ENCODE measurements at places on chromosomes 12 and 14.

DNA sequence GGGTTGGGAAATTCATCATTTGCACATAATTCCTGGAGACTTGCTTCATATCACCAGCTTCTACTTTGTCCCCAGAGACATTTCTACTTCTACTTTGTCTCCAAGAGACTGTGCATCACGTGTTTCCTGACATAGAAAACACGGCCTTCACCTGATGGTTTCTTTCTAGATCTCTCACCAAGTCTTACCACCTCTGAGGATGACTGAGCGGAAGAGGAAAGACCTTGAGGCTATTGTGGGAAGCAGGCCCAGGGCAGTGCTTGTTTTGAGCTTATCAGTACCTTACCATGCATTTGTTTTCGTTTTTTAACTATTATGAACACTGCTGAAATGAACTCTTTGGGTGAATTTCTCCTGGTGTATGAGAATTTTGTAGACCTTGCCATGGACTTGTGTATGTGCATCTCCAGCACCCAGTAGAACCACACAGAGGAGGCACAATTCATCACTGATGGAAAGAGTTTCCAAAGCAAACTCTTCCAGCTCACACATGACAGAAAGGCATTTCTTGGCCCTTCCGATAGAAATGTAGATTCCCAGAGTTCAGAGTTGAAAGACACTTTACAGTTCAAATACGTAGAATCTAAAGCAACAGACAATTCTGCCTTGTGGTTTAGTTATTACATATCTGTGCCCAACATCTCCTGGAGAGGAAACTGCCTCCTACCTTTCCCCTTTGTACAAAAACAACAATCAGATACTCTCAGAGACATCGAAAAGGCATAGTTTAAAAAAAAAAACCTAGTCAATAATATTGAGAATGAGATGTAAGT lies 434.7 kb downstream of the FUT8 start:
- DNase-seq = no peak

- DNase-seq = no peak
These were observed 103.7 kb downstream of the DYRK2 start for GRCh38 chr12:67752226-67752732.

- no peak for DNase-seq
These were observed 13.5 kb downstream of the PSMA3 start for GRCh38 chr14:58258156-58258555.

DNA sequence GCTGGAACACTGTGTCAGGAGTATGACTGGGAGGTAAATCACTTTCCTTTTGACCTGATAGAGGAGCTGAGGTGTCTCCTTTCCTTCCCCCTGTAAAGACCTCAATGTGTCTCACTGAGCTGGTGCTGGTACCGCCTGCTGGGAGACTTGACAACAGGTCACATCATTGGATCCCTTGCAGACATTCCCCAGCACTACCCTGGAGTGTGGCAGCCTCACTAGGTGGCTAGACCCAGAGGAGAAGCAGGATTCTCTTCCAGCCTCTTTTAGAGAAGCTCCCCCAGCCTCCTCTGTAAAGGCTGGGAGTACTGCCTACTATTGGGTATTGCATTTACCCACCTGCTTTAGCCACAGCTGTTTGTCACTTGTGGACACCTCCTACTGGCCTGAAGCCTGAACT lies 223.9 kb downstream of the ADGRD1 start:
- no peak for DNase-seq

GRCh38 chr14:92926931-92927330 lies 4.0 kb downstream of the CHGA start:
- no peak for DNase-seq

DNA sequence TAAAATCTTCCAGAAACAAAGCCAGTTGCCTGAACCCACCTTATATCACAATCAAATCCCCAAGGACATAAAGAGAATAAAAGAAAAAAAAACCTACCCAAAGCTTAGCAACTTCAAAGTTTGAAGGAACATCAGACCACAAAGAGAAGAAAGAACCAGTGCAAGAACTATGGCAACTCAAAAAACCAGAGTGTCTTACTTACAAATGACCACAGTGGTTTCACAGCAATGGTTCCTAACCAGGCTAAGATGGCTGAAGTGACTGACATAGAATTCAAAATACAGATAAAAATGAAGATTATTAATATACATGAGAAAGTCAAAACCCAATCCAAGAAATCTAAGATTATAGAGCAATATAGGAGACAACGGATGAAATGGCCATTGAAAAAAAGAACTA lies 56.7 kb downstream of the APOBEC1 start:
- no peak for DNase-seq

GRCh38 chr12:68743356-68743755 lies 2.6 kb upstream of the SLC35E3 start:
- no peak for DNase-seq

DNA sequence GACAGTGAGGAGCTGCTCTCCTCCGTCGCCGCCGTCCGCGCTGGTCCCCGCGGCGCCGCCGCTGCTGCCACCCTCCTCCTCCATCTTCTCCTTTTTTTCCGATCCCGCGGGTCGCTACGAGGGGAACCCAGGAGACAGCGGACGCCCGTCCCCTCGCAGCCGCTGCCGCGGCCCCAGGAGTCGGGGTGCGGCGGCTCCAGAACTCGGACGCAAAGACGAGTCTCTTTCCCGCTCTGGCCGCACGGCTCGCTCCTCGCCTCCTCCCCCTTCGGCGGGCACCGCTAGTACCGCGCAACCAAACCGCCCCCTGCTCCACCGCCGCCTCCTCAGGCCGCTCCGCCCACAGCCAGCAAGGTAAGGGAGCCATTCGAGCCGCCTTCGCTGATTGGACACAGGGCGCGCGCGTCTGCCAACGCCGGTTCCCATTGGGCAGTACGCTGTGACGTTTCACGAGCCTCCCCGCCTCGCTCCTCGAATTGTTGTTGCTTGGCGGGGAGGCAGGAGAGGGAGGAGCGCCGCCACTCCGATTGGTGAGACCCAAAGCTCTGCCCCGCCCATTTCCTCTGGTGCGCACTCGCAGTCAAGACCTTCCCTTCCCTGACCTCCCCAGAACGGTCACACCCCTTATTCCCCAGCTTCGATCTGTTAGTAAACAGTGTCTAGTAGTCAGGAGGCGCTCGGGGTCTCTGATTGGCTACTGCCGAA lies at the start of gene RPS6KA5:
Gene RPS6KA5 (minus strand): TSS at position 291 of the 705 bp plus-strand sequence. CDS start 207 bp downstream, at position 84.
- peak; percentile 99 for DNase-seq

DNA sequence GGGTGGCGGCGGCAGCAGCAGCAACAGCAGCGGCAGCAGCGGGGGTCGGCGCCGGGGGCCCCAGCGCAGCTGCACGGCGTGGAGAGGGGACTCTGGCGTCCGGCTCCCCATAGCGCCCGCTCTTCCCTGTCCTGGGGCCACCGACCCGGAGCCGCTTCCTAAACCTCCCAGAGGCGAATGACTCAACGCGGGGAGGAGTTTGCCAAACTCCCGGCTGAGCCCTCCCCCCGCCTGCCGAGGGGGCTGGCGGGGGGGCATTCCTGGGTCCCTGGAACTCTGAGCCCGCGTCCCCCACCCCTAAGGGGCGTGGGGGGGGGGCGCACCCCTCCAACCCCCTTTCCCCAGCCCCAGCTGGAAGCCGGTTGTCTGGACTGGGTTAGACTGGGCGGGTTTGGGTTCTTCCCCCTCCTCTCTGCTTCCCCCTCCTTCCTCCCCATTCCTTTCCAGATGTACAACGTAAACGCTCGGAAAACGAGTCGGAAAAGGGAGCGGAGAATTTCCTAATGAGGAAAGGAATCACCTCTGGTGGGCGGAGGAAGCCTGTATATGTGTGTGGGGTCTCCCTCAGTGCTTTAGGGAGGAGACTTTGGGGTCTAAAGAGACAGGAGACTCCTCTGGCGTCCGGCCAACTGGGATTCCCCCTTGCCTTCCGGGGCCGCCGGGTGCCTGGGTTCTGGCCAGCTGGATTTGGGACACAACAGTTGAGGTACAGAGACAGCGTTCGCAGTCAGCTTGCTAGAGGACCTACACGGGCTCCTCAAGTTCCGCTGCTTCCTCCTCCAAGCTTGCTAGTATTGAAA lies at the start of gene ITGA5:
Gene ITGA5 (minus strand): TSS at position 179 of the 800 bp plus-strand sequence. CDS start 68 bp downstream, at position 111.
- DNase-seq = peak; percentile 68

- DNase-seq = no peak
These were observed at the start of gene RFLNA for GRCh38 chr12:124294780-124295341. Gene RFLNA, plus strand, starts transcription at chr12:124295093. Its CDS starts 337 bp downstream, at chr12:124295430.

DNA sequence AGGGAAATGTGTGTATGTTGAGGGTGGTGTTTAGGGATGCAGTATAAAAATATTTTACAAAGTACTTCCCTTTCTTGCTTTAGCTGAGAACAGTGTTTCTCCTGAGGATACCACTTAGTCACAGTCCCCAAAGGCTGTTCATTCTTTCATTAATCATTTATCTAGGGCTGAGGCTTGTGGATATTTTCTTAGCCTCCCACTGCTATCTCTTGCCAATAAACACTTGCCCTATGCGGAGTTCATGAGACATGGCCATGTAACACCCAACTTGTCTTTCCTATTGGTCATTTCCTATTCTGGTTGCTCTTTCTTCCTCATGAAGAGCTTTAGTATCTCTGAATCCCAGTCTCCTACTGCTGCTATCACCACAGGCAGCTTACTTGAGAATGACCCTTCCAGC lies 75.1 kb downstream of the ETNK1 start:
- no peak for DNase-seq

GRCh38 chr12:2697057-2697800 lies 97.5 kb upstream of the FKBP4 start:
- DNase-seq = no peak

DNA sequence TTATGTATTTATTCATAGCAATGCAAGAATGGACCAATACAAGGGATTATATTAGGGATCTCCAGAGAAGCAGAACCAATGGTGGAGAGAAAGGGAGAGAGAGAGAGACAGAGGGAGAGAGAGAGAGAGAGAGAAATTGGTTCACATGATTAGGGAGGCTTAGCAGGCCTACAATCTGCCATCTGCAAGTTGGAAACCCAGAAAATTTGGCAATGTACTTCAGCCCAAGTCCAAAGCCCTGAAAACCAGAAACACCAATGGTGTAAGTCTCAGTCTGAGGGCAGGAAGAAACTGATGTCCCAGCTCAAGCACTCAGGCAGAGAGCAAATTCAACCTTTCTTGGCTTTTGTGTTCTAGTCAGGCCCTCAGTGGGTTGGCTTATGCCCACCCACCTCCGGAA lies 48.7 kb upstream of the CMKLR1 start:
- no peak for DNase-seq

DNA sequence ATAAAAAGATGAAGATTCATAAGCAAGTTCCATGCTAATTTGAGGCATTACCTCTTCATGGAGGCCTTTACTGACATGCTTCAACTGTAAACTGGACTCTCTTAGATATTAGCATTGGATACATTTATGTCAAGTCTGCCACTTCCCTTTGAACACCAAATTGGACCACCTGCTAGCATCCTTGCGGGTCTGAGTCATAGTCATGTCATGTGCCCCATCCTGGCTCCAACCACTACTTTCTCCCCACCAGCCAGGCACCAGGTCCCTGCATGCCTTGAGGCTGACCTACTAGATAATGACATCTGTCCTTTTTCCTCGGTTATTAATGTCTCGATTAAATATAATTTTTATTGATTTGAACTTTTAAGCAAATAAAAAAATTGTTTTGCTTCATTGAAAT lies 32.9 kb upstream of the EEA1 start:
- no peak for DNase-seq

- no peak for DNase-seq
These were observed 11.6 kb downstream of the RAPGEF3 start for GRCh38 chr12:47747126-47747525.

DNA sequence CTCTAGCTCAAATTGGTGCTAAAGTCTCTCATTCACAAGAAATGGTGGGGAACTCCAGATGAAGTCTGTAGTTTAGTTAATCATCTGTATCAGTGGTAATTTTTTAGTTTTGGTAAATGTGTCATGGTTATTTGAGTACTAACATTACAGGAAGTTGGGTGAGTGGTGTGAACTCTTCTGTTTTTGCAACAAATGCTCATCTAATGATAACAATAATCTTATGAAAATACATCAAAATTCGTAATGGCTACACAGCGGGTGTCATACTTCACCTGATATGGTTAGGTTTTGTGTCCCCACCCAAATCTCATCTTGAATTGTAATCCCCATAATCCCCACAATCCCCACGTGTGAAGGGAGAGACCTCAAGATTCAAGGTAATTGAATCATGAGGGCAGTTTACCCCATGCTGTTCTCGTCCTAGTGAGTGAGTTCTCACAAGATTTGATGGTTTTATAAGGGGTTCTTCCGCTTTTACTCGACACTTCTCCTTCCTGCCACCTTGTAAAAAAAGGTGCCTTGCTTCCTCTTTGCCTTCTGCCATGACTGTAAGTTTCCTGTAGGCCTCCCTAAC lies 209.3 kb upstream of the FOXN3 start:
- no peak for DNase-seq

DNA sequence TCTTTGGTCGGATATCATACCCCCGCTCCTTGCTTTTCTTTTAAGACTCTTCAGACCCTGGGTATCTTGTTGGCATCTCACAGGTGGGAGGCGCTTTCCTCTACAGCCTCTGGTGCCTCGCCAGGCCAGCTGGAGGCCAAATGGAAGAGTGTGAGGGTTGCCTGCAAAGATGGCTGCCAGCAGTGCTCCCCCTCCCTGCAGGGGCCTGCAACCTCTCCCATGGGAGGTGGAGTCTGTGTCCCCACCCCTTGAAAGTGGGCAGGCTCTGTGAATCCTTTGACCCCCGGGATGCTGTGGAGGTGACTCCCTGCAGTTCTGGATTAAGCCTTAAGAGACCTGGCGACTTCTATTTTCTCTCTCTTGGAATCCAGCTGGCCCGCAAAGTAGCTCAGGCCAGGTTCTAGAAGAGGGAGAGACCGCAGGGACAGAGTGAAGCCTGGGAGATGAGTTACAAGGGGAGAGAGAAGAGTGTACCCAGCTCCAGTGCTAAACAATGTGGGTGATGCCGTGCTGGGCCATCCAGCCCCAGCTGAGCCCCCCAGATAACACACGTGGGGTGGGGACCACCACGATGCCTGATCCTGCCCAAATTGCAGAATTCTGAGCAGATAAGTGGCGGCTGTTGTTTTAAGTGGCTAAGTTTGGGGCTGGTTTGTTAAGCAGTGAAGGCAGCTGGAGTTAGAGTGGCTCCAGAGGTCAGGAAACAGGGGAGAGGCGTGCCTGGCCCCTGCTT lies 37.9 kb upstream of the NCOR2 start:
- DNase-seq = no peak
